ENCODE measurements at places on chromosomes 16 and 17. TPM values are rescaled to one million over a fixed set of nuclear protein-coding genes. Genes with fewer than 3 reads are reported as not detected.

DNA sequence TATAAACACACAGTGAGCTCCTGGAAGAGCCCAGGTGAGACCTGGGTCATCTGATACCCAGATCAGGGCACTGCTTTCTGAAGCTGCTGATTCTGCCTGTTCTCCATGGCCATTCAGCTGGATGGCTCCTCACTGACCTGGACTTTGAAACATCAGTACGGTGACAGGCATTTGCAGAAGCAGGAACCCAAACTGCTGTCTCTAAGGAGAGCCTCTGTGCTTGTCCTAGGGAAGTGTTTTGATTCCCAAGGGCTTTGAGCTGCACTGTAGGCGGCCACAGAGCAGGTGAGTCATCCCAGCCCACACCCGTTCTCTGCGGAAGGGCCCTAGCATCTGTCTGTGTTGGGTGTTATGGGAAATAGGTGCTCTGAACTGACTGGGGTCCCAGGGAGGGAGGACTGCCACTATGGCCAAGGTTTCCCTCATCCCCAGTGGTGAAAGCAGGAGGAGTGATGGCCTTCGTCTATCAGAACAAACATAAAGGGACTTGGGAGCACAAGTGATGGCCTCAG lies 60.7 kb upstream of the ADCY9 start:
- no peak for DNase-seq

GRCh38 chr16:78258375-78259065 lies 159.1 kb downstream of the WWOX start:
- DNase-seq: no peak

- DNase-seq: no peak
Observed at GRCh38 chr17:40532520-40533253, 31.3 kb upstream of the TNS4 start.

DNA sequence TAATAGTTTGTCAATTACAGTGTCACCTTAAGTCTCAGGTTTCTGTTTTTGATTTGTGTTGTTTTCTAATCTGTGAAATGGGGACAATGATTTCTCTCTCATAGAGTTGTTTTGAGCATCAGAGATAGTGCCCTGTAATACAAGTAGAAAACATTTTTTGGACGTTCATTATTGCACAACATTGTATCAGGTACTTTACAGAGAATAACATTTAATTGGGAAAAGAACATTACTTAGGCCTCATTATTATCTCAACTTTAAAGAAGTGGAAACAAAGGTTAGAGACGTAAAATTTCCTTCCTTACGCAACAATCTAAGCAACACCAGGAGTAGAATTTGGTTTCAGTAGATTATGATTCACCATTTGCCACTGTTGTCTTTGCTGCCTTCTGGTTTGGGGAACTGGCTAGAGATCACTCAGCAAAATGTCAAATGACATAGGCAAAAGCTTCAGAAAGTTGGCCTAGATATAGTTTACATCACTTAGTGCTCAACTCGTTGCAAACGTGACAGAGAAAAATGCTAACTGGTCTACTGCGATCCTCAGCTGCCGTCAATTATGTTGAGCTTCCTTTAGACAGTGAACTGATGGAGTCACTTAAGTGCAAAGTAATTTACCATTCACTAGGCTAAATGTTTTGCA lies 1026.8 kb downstream of the CDH11 start:
- DNase-seq: no peak

The ANKRD40CL gene
- total RNA-seq: not detected

The SLFN14 gene
- not detected for total RNA-seq
